Fibroblast of gingiva (primary cell): ENCODE measurements at places on chromosomes 7 and 10.

- DNase-seq, result no peak
These were observed 857.9 kb downstream of the TYW1 start for GRCh38 chr7:67854221-67855178.

DNA sequence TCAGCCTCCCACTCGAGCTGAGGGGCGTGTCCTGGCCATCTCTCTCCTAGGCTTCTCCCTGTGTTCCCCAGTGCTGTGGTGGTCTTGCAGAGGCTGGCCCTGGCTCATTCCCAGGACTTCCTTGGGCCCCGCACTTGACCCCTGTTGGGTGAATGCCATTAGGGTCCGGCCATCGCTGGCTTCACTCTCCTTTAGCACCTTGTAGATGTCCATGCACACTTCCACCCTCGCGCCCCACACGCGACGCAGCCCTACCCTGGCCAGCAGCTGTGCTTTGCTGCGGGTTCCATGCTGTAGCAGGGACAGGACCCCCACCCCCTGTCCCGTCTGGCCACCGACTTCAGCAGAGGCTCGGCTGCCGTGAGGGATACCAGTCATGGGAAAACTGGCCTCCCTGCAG, 46.3 kb downstream of the PITRM1 start:
- DNase-seq, result no peak

DNA sequence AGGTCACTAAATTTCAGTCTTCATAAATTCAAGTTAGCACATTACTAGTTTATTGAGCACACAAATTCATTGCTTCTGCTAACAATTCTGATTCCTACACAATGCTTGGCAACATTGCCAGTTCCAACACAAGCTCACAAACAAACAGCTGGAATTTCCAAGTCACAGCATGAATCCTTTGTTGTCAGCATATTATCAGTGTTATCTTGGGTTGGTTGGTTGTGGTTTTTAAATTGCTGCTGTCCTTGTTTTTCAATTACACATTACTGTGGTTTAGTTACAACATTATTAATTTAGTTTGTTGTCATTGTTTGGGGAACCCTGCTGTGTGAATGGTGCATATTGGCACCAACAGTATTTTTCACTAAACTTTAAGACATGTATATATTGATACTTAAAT, 86.0 kb upstream of the ARID5B start:
- no peak for DNase-seq

DNA sequence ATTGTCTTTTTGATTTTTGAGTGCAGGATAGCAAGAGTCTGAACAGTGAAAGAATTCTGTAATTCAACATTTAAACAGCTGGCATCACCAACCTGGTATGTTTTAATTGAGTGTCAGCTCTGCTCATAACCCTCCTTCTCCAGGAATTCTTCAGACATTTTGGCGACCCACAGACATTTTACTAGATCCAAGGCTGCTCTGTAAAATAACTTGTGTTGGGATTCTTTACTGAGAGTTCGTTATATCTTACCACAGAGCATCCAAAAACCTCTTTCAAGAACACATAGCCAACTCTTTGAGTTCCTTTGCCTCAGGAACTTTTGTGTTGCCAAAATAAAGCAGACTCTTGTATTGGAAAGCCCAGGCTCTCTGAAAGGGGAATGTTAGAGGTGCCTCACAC, 27.7 kb upstream of the SORCS3 start:
- no peak for DNase-seq

DNA sequence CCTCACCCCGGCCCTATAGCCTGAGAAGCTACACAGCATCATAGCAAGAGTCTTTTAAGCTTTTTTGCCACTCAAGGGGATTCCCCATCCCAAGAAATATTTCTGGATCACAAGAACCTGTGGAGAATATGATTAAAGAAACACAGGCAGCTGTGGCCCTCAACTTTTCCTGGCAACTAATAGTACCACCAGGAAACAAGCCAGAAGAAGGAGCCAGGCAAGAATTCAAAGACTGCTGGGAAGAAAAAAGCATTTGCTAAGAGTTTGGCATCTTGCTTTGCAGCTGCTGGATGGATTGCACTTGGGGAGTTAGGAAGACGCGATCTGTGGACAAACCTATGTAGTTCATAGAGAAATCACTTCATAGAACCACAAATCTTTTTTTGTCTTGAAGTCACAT, 437.8 kb downstream of the PLXDC2 start:
- peak; percentile 49 for DNase-seq

- no peak for DNase-seq
These were observed 134.4 kb downstream of the ZMIZ1 start for GRCh38 chr10:79203014-79203644.

DNA sequence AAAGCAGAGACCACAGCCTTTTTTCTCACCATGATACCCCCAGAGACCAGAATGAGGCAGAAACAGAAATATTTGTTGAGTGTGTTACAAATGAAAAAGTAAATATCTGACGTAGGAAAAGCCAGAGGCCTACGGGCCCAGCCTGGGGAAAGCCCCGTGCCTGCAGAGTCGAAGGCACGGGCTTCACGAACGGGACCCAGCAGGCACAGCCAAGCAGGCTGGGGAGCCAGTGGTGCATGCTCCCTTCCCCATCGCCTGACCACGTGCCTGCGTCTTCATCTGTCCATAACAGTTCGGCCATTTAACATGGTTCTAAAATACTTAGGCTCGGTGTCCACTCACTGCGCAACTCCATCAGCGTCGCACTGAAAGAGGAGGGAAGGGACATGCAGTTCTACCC, 50.8 kb downstream of the SLIT1 start:
- DNase-seq, result no peak

GRCh38 chr7:101767544-101767943, 49.9 kb upstream of the CUX1 start:
- no peak for DNase-seq

DNA sequence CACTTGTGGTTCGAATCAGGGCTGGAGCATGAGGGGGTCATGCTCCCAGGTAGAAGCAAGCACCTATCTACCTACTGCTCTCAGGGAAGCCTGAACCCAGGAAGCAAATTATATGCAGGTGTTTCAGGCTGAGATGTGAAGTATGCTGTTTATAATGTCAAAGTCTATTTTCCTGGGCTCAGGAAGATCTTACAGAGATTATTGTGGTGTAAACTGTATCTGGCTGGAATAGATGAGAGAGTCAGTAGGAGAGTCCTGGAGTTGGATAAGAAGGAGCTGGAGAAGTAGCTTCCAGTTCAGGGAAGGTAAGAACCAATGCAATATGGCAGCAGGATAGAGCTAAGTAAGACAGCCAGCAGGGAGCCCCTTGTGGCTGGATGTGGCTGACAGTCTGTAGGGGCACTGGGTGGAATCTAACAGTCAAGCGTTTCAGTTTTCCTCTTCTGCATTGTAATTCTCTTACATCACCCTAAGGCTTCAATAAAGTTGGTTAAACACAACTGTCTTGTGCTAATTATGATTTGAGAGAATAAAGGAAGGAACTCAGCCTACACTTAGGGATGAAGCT, 105.9 kb upstream of the EEPD1 start:
- DNase-seq, result peak; percentile 10

DNA sequence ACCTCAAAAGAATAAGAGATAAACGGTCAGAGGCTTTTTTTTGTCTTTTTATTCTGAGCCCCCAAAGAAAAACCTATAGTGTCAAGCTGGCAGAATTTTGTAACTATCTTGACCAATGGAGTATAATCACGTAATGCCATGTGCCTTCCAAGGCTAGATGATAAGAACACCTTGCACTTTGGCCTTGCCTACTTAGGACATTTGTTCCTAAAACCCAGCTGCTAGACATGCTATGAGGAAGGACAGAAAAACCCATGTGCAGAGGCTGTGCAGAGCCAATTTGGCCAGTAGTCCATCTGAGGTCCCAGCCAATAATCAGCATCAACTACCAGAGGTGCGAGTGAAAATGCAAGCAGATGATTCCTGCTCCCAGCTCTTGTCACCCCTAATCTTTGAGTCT, 69.9 kb downstream of the EPDR1 start:
- DNase-seq, result no peak

DNA sequence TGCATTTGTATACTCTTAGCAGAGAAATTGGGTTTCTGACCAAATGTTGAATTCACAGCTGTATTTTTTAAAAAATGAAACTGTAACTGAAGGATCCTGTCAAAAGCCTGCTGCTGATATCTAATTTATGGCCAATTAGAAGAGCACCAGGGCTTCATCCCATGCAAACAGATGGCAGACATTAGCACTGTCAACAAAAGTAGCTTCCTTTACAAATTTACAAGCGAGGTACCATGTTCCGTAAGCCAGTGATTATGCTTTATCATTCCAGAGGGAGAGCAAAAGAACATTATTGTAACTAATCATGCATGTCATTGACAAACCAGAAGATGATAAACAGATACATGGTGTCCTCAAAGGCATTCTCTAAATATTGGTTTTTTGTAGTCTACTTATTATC, 177.2 kb upstream of the DKK1 start:
- no peak for DNase-seq

DNA sequence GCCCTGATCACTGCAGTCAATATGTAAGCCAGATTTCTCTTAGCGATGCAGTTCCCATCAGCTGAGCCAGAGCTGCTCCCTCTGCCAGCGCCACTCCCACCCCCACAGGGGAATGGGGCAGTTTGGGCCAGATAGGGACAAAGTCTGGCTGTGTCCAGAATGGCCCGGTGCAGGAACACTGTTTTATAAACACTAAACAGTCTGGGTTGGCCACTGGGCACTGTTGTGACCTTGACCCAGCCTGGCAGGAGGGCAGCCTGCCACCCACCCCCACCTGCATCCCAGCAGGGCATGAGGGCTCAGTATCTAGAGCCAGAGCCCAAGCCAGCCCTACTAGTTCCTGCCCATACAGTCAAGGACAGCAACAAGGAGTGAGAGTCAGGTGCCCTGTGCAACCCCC, 1.3 kb downstream of the OGDHL start:
- no peak for DNase-seq

DNA sequence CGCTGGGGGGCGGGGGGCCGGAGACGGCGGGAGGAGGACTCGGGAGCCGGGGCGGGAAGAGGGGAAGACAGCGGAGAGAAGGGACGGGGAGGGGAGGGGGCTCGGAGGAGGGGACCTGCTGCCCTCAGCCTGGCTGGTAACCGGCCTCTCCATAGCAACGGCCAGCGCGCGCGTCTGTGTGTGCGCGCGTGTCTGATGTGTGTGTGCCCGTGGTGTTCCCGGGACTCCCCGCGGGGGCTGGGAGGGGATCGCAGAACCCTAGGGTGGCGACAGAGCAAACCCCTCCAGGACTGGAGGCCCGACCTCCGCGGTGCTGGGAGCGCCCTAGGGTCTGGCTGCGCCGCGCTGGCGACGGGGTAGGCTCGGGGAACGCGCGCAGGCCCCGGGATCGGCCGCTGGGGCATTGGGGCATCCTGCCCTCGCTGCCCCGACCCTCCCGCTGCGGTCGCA, 356.3 kb downstream of the DNAJB6 start:
- no peak for DNase-seq

- no peak for DNase-seq
These were observed 101.8 kb upstream of the DOCK1 start for GRCh38 chr10:126803394-126803793.

DNA sequence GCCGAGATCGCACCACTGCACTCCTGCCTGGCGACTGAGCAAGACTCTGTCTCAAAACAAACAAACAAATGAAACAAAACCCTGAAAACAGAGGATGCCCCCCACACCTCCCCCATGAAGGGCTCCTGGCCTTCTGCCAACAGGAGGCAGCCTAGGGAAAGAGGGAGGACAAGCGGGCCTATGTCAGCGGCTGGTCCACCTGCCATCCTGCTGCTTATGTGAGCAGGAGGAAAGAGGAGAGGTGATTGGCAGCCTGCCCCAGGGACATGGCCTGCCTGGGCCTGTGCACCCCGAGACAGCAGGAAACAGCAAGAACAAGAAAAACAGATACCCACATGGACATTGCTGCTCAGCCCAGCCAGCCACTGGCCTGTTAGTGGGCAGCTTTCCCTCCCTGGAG, 9.1 kb upstream of the ZNF316 start:
- DNase-seq, result no peak

GRCh38 chr10:6936931-6937330, 356.9 kb upstream of the PRKCQ start:
- DNase-seq, result no peak

DNA sequence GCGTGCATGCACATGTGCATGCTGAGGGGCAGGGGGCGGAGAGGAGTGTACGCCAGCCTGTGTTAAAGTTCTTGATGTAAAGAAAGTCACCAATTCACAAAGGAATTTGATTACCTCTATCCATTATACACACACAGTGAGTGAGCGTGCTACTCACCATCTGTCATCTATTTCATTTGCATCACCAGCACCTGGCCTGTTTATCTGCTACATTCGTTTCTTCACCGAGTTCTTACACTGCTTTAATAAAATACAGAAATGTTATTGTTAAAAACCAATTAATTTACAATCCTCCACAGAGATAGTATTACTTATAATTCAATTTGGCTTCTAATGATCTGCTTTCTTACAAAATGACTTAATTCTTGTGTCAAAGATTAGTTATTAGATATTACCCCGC, 32.6 kb downstream of the NEUROD6 start:
- no peak for DNase-seq

DNA sequence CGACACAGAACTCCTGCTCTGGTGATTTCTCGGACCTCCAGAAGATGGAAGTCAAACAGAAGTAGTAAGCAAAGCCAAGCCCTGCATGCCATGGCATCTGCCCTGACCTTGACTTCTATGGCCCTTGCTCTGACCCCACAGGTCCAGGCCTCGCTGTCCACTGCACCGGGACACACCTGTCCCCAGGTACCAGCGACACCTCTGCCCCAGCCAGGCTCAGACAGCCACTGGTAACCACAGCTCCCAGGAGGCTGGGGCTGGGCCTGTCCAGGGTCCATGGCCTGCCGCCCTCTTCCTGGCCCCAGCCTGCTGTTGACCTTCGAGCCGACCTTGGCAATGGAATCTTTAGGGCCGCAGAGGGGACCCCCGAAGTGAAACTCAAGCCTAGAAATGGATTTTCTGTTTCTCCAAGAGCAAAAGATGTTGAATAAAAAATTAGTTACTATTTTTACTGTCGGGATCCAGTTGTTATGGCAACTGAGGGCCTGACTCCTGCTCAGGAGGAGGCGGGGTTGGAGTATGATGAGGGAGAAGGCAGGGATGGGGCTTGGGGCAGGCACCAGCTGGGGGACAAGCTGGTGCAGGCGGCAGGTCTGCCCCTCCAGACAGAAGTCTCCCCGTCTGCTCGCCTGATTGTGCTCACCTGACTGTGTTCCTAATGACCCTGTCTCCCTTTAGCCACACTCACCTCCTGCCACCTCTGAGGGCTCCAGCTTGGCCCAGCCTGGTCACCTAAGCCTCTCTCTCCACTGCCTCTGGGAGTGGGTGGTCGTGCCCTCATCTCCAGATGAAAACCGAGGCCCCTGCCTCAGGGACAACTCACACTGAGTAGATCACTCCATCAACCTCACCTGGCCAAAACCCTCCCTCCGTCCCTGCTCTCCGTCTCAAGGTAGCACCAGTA, 4.1 kb upstream of the MMD2 start:
- no peak for DNase-seq

- DNase-seq, result no peak
These were observed 188.7 kb downstream of the PLXNA4 start for GRCh38 chr7:132387596-132387995.

DNA sequence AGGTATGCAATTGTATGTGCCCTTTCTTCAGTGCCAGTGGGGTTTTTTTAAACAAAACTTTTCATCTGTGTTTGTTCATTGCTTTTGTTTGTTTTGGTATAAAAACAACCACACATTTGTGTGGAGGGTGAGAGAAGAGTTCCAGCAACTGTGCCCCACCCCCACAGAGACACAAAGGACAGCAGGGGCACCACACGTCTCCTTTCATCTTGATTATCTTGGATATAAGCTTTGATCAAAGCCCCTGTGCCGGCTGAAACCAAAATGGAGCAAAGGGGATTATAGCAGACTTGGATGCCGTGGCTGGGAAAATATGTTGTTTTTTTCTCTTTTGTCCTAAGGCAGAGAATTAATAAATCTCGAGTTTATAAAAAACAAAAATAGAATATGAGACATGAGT, 111.8 kb upstream of the RSU1 start:
- no peak for DNase-seq
